ENCODE measurements at places on chromosomes 3 and 15.

- no peak for DNase-seq
These were observed 24.0 kb downstream of the PLXNA1 start for GRCh38 chr3:127006781-127007436.

DNA sequence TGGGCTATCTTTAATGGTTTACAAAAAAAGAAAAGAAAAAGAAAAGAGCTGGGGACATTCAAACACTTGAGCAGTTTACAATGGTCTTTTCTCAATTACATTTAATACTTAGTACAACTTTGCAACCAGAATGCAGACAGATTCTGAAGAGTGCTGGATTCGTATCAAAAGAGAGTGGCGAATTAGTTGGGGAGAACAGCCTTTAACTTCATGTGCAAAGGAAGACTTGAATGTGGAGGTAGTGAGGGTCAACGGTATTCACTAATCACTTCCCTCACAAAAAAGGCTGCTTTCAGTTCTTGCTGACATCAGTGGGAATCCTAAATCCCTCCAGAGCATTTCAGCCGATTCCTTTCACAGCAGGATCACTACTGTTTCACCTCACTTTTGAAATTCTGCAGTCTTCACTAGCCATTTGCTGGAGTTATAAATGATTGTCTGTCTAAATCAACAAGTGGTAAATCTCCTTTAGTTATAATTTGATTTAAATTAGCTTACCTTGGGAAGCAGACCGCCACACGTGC, 323.0 kb upstream of the SEMA6D start:
- DNase-seq = no peak

DNA sequence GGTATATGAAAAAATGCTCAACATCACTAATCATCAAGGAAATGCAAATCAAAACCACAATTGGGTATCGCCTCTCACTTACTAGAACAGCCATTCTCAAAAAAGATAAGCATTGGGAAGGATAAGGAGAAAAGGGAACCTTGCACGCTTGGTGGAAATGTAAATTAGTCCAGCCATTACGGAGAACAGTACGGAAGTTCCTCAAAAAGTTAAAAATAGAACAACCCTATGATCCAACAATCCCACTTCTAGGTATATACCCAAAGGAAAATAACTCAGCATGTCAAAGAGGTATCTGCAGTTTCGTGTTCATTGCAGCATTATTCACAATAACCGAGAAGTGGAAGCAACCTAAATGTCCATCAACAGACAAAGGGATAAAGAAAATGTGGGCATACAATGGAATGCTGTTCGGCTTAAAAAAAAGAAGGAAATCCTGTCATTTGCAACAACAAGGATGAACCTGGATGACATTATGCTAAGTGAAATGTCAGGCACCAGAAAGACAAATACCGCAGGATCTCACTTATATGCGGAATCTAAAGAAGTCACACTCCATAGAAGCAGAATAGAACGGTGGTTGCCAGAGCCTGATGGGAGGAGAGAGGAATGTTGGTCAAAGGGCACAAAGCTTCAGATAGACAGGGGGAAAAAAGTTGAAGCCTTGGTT, 11.7 kb upstream of the CMTM7 start:
- no peak for DNase-seq

DNA sequence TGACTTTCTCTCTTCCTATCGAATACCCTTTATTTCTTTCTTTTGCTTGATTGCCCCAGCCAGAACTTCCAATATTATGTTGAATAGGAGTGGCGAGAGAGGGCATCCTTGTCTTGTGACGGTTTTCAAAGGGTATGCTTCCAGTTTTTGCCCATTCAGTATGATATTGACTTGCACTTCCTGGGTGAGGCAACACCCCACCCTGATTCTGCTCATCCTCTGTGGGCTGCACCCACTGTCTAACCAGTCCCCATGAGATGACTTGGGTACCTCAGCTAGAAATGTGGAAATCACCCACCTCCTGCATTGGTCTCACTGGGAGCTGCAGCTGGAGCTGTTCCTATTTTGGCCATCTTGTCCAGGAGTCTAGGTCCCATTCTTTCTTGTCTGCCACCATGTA, 44.8 kb upstream of the KCNH8 start:
- DNase-seq = no peak

- no peak for DNase-seq
These were observed 156.6 kb downstream of the MCTP2 start for GRCh38 chr15:94387849-94388441.

DNA sequence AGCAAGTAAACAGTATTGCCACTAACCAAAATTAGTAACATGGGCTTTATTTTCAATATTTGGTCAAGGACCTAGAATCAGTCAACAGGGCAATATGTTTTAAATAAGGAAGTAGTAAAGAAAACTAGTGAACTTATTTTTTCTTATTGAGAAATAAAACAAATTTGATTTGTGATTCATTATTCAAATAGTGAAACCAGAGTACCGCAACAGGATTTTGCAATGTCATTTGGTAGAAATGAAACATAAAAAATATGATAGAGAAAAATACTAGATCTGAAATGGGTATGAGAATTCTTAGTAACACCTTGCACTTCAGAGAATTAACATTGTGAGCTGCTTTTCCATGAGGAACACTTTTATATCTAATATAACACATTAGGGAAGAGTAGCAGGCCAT, 291.8 kb upstream of the GBE1 start:
- no peak for DNase-seq

DNA sequence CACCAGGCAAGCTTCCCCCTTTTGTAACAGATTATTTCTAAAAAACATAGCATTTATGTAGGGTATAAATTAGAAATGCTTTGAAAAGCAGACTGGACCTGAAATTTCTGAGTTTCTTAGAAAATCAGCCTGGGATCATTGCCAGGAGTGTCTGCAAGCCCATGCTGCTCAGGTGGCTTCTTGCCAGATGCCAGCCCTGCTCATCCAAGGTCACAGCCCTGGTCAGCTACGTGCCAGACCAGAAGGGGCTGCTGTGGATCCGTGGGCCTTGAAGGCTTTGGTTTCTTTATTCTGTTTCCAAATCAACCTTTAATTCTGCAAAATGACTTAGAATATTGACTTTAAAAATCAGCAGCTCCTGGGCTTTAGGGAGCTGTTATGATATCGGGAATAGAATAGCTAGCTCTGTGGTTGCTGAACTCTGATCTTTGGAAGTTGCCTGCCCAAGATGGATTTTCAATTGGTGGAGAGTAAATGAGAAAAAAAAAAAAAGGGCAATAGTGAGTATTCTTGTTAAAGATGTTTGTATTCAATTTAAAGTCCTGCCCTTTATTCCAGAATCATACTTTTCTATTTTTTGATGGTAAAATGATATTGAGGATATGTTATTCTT, 370.1 kb upstream of the ONECUT1 start:
- no peak for DNase-seq

GRCh38 chr15:59168536-59168935, 38.1 kb upstream of the LDHAL6B start:
- no peak for DNase-seq

- DNase-seq = no peak
These were observed 211.5 kb downstream of the LSAMP start for GRCh38 chr3:116233711-116234357.

GRCh38 chr3:26422415-26422814, 200.2 kb upstream of the LRRC3B start:
- DNase-seq = no peak

GRCh38 chr3:33947272-33948195, 149.1 kb downstream of the PDCD6IP start:
- DNase-seq = no peak
